Stimulated activated naive B cell treated with anti-CD40 and anti-IgM and Interleukin-4, amounts not matched to agents 10 μg/mL and 1 μg/mL and 100 μg/mL, for 72 hours (primary cell): ENCODE measurements at places on chromosomes 2 and 18.

DNA sequence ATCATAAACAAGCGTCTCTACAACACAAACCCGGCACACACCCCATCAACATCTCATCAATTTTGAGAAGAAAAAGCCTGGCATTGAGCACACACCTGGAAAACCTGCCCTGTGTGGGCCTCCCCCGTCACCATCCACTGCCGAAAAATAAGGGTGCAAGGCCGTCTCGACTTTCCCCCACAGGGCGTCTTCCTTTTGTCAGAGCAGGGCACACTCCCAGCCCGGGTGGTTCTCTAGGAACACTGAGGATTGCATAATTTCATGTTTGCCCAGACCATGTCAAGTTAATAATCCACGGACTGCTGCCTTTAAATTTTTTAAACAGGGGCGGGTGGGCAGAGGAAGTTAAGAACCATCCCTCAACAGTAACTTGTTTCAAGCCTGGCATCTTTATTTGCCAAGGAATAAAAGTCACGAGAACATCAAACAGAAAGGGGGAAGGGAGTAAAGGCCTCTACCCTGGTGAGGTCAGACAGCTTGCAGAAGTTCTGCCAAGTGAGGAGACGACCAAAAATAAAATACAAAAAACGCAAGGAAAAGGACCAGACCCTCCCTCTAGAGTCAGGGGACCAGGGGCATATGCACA is 2.1 kb downstream of the TFCP2L1 start:
- no peak for DNase-seq

GRCh38 chr2:85390941-85391669 is 19.1 kb downstream of the CAPG start:
- DNase-seq, result peak; percentile 32

GRCh38 chr2:134586326-134586965 is 132.4 kb downstream of the TMEM163 start:
- DNase-seq, result no peak

DNA sequence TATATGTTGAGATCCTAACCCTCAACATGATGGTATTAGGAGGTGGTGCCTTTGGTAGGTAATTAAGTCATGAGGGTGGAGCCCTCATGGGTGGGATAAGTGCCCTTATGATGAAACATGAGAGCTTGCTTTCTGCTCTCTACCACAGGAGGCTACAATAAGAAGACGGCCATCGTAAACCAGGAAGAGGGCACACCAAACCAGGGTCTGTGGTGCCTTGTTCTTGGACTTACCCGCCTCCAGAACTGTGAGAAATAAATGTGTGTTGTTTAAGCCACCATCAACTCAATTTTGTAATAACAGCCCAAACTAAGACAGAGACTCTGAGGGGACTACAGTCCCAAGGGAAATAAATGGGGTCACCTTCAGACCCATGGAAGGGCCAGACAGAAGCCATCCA is 52.3 kb downstream of the IRS1 start:
- DNase-seq, result no peak

DNA sequence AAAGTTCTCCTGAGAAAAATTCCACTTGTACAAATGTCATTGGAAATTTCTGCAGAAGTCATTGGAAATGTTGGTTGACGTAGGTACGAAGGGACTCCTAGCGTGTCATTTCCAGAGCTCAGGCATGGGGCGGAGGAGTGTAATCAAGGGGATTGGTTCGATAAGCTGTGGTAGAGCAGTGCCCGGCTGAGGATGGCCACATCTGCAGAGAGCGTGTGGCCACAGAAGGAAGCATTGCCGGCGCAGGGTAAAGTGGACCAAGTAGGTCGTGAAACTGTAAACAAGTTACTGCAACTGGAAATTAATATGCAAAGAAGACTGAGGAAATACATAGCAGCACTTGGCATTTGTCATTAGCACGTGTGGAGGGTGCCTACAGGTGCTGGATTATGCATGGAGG is 101.8 kb downstream of the DGKD start:
- DNase-seq, result no peak
